Activated T-helper 2 cell treated with anti-CD3 and anti-CD28 coated beads, Interferon-gamma antibody, Interleukin-2, Interleukin-4, amounts not matched to agents 10 μg/mL and 5 μg/mL and 100 μg/mL, durations not matched to agents 14 hours and 24 hours and 36 hours (primary cell): ENCODE measurements at places on chromosomes 12 and 14. TPM values are rescaled to one million over a fixed set of nuclear protein-coding genes. Genes with fewer than 3 reads are reported as not detected.
A peak's percentile ranks its signal among the peaks of the same experiment; 100 is the strongest.

DNA sequence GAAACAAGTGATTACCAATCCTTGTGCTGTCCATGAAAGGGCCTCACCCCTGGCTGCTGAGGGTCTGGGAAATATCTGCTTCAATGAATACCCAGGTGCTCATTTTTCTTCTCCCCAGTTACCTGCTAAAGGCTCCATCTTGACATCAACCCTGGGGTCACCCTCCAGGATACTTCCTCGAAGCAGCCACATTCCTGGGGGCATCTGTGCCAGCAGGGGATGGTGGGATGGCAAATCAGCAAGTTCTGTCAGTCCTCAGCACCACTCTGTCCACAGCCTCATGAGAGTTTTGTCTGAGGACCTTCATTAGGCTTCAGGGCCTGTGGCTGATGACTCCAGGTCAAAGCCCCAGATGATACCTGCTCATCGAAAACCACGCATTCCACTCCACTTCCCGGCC lies 124.8 kb downstream of the ZFP36L1 start:
- no peak for DNase-seq

GRCh38 chr12:90100579-90100978 lies 391.9 kb upstream of the ATP2B1 start:
- no peak for DNase-seq

DNA sequence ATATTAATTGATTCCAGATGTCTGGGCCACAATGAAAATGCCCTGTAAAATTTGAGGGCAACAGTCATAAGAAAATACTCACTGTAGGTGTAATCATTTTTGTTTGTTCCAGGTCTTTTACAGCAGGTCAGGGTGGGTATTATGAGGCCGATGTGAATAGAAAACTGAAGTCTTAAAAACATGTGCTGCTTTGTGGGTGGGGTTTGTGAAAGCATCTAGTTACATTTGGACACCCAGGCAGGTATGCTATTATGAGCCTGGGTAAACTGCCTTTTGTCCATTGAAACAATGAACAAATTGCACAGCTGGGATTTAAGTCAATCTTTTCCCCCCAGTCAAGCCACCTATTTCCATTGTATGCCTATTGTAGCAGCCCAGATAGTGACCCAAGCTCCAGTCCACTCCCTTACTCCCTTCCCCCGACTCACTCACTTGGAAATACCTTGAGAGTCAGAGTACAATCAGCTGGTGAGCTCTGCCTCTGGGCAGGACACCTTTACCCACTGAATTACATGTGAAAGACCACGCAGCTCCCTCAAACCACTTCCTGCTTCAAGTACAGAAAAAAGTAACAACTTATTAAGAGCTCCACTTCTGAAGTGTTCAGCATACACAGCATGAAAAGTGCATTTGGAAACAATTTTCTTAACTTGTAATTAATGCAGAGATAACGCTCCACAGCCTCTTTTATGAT lies 1.8 kb downstream of the IGF1 start:
- DNase-seq, result peak; percentile 40

- no peak for DNase-seq
These were observed 236.9 kb upstream of the AMIGO2 start for GRCh38 chr12:47316609-47317049.

- DNase-seq, result no peak
These were observed 438.2 kb upstream of the FAR2 start for GRCh38 chr12:28710882-28711281.

- DNase-seq, result no peak
These were observed 55.1 kb downstream of the PAWR start for GRCh38 chr12:79635676-79636075.

Gene KRT77
- total RNA-seq, result not detected in 2 replicates

Gene RPS26
- total RNA-seq, result 43.9 and 45.2 TPM in 2 replicates

Gene GALNT16
- 0.11 TPM in 1 of 2 replicates, not detected in the other for total RNA-seq
